Mammary epithelial cell (primary cell): ENCODE measurements at places on chromosomes 1 and 21.

- peak; percentile 56 for DNase-seq
Observed at GRCh38 chr1:56710646-56711045, 65.5 kb downstream of the PRKAA2 start.

DNA sequence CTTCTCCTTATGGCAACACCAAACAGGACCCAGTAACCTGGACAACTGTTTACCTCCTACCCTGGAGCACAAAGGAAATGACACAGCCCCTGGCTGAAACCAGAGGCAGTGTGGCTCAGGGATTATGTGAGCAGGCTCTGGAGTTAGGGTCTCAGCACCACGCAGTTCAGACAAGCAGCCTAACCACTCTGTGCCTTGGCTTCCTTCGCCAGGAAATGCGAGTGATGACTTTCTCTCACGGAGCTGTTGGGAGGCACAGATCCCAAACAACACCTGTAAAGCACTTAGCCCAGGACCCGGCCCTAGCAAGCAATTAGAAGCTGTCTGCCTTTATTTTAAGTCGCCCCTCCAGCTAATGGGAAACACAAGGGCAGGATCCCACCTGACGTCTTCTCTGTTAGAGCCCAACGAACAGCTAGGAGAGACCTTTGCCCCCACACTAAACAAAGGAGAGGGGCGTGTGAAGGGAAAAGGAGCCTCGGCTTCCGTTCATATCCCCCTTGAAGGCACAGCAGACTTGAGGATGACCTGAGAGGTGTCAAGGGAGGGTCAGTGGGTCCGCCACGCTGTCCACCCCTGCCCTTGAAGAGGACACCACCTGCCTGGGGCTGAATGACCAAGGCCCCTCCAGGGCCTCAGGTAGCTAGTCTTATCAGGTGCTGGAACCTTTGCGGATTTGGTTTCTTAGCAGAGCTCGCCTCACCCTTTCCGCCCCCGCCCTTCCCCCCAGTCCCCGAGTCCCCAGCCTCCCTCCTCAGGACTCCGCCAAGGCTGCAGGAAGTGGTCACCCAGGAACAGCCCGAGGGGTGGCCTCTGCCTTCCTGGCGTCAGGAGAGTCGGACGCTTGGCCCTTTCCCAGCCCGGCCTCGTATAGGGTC, 860 bp downstream of the TMEM63A start:
- DNase-seq: peak; percentile 28

DNA sequence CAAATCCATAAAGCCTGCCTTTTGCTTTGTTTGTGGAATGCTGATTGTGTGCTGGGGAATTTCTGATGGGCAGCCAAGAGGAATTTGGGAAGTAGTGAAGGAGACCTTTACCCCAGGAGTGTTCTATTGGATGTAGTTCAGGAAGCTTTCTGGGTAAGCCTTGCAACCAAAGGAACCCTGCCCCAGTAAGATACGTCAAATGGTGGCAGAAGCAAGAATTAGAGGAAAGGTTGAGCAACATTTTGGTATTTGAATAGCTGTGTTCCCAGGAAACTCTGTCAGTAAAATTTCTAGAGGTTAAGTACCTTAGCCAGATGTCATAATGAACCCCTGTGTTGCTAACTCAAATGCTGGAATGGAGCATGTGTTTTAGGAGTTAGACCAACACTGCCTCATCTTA, 6.4 kb downstream of the MGST3 start:
- no peak for DNase-seq

DNA sequence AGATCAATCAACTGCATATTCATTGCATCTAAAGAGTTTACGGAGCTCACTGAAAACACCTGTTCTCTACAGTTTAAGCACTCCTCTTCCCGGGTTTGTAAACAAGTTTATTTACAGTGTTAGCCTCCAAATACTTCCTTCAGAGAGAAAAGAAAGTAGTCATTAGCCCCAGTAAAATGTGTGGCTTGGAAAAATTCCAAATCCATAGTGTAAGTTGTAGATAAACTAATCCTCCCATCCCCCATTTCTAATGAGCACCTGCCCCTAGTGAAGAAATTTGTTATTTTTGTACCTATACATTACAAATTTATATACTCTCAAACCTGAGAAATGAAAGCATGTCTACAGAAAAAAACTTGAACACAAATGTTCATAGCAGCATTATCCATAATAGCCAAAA, 21.9 kb downstream of the PUM1 start:
- DNase-seq: no peak

DNA sequence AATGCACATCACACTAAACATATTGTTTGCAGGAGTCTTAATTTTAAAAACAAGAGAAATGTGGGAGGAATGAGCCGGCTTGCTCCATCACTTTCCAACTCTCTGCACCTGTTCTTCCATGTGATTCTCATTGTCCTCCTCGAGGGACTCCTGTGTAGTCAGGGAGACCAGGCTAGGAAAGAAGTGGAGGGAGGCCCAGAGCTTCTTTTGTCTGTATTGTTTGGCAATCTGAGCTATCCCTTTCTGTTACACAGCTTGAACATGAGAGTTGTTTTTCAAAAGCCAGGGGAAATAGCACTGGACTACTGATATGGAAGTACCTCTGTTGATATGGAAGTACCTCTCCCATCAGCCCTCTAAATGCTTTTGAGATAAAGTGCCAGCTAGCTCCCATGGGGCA, 18.8 kb upstream of the LRRC8D start:
- DNase-seq: no peak

- no peak for DNase-seq
Observed at GRCh38 chr1:86228546-86228945, 72.0 kb upstream of the COL24A1 start.

DNA sequence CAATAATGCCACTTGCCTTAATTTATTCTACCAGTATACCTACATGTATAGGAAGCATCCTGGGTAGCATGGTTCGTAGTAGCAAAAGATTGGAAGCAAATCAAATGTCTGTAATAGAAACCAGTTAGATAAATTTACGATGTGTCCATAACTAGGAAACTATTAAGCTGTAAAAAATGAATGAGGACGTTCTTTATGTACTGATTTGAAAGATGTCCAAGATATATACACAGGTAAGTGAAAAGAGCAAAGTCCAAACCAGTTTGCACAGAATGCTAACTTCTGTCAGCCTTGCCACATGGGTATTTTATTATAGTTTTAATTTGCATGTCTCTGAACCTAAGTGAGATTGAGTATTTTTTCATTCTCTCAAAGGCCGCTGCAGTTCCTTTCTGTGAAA, 251.8 kb upstream of the IRF2BP2 start:
- no peak for DNase-seq

DNA sequence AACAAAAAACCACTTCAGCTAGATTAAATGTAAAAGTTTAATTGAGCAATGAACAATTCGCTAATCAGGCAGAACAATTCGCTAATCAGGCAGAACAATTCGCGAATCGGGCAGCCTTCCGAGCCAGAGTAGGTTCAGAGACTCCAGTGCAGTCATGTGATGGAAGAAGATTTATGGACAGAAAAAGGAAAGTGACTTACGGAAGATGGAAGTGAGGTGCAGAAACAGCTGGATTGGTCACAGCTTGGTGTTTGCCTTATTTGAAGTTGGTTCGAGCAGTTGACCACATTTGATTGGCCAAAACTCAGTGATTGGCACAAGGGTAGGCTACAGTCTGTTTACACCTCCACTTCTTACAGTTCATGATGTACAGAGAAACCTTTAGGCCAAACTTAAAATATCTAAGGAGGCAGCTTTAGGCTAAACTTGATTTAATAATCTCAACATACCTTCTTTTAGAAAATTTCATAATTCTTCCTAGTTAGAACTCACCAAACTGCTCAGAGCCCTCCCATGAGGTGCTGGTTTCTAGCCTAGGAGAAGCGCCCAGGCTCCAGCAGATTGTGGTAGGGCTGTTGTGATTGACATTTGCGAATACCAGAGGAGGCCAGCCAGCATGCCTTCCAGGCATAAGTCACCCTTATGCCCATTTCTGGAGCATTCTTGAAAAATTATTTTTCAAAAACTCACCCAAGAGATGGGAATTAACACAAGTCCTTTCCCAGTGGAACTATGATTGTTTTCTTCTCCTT, 22.8 kb upstream of the KCNC4 start:
- DNase-seq: peak; percentile 4

- no peak for DNase-seq
Observed at GRCh38 chr1:223513309-223513708, 120.1 kb downstream of the CCDC185 start.

GRCh38 chr1:197170538-197170937, 24.1 kb upstream of the ASPM start:
- no peak for DNase-seq

DNA sequence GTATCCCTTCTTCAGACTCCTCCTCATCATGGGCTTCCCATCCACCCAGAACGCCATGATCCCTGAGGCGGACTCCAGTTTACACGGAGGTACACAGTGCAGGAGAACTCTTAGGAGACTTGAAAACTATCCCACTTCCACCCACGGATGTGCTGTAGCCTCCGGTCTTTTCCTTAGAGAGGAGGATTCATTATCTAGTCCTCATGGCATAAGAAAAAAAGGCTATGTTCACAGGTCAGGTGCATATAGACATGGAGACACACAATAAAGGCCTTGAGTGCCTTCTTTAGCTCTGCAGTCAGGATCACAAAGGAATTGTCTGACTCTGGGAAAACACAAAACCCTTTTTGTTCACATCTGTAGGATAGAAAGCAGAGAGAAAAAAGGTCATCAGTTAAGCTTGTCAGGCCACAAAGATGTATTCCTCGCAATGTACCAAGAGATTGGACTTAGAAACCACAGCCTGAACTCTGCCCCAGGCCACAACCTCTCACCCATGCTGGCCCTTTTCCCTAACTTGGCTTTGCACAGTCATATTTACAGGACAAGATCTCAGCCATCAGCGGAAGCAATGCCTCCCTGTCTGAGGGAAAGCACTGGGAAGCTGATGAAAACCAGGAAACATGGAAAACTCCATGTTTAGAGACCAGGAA, 9.0 kb downstream of the CRP start:
- no peak for DNase-seq

- peak; percentile 19 for DNase-seq
Observed at GRCh38 chr1:191206513-191207207, 729.0 kb upstream of the BRINP3 start.

DNA sequence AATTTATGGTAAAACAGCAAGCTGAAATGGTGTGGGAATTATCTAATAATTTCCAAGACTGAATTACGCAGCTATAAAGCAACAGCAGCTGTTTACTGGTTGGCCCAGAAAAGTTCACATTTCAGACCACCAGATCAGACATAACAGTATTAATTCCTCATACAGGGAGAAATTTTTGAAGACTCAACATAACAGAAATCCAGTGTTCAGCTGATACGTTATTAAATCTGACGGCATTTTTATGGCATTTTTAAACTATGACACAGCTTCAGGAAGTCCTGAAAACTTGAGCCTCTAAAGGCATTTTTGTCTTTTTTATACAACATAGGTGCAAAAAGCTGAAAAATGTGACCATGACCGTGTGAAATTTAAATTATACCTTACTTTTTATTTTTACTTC, 91.2 kb downstream of the APP start:
- no peak for DNase-seq

DNA sequence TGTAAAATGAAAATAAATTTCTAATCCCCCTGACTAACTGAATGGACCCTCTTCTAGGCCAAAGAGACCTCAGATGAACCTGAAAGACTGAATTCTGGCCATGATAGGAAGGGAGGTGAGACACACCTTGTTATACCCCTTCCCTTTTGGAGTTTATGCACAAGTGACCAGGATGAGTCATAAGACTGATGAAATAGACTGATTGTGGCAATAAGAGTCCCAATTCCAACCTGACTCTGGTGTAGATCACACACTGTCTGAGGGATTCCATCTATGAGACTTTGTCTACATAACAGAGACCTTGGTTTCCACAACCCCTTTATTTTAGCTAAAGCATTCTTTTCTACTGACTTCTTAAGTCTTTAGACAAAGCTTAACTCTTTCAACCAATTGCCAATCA, 13.5 kb upstream of the OR2G2 start:
- no peak for DNase-seq

DNA sequence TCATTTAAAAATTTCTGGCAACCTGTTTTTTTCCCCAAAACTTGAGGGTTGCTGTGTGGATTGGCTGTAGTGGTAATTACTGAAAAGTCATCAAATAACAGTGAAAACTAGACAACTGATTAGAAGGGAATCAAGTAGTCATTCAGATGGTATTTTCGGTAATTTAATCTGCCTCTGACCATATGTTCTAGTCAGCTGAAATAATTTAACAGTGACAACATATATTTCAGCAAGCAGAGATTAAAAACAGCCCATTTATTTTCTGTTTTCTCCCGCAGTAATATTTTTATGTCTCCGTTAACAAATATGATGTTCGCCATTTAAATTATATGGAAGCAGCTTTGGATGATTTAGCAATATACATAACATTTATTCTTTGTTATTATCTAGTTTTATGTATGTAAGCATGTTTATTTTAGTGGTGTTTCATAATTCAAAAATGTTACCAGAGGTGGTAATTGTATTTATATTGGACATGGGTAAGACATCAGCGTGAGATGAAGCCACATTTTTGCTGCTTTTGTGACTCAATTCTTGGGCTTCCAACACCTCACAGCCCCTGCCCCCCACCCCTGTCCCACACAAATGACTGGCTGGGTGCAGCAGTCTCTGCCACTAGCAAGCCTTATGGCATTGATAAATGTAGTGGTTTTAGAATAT, 104.4 kb downstream of the GALNT2 start:
- no peak for DNase-seq
